Activated CD8-positive, alpha-beta T cell treated with anti-CD3 and anti-CD28 coated beads for 36 hours (primary cell): ENCODE measurements at places on chromosomes 1 and 21.

- DNase-seq = no peak
These were observed 5.7 kb upstream of the TRAF5 start for GRCh38 chr1:211320980-211321379.

DNA sequence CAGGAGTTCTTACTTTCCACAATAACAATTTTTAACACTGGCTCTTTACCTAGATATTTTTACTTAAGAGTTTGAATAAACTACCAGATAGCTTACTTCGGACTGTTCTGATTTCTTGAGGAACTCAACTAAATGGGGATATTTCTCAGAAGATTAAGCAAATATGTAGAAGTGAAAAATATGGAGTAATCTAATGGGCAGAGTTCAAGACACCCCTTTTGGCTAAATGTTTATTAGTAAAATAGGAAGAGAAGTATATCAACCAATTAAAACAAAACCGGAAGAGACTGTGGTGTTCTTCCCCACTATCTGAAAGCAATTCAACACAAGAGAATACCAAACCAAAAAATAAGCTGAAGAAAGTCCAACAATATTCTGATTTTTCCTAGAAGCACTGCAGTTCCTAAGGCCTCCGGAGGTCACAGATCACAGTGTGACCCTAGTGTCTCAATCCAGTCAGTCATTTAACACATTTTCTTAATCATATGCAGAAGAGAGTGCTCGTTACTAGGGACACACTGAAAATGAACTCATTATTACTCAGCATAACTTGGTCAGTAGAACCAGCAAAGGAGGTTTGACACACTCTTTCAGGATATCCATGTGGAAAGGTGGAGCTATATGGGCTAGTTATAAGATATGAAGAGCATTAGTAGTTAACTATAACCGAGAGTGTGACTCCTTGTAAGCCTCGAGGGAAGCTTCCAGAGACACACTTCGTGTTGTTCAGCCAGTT is 5.2 kb downstream of the SIPA1L2 start:
- DNase-seq = no peak

DNA sequence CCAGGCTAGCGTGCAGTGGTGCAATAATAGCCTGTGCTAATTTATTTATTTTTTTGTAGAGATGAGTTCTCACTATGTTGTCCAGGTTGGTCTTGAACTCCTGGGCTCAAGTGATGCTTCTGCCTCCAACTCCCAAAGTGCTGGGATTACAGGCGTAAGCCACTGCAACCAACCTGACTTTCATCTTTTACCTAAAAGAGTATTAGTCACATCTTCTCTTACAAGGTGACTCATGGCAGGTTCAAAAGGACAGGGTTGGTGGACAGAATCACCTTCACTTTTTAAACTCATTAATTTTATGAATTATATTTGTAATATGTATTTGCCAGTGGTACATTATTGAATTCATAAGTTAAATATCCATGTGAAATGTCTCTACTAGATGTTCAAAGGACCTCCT is 18.1 kb downstream of the JAM2 start:
- DNase-seq = no peak

GRCh38 chr1:185059950-185060571 is 14.7 kb downstream of the RNF2 start:
- DNase-seq = no peak

GRCh38 chr1:176177764-176178163 is 29.3 kb downstream of the COP1 start:
- no peak for DNase-seq

- DNase-seq = no peak
These were observed 74.4 kb downstream of the PTPRU start for GRCh38 chr1:29310616-29311180.

DNA sequence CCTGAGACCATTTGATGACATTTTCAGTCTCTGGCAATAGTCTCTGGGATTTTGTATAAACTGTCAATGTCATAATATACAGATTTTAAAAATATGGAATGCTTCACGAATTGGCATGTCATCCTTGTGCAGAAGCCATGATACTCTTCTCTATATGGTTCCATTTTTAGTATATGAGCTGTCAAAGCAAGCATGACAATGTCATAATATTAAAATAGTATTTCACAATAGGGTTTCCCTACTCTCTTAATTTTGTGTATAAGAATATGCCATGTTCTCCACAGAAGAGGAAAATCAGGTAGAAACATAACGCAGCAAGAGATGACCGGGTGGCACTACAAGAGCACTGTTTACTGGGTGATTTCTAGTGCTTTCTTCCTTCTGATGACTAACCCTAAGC is 8.3 kb upstream of the DIPK1A start:
- no peak for DNase-seq

DNA sequence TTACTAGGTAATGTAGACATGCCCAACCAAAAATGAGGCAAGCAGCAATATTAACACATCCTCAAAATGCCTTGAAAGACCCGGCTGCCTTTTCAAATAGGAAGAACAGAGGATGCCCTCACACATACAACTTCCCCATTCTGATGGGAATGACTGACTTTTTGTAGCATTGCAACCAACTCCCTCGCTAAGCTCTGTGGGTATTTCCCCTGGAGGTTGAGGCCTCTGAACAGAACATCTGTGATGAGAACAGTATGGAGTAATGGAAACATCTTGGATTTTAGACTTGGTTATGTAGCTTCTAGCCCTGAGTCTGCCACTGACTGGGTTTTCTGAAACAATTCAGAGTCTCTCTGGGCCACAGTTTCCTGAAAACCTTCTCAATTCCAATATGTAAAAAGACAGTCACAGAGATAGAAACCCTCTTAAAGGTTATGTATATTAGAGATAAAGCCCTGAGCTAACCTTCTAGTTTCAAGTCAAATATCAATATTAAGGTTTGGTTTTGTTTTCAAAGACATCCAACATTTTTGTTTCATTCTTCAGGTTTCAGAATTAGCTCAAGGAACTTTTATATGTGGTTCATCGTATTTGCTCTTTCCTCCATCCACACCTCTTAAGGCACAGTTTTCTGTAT is 311.5 kb downstream of the SETD4 start:
- DNase-seq = no peak

GRCh38 chr1:2121101-2121691 is 71.0 kb downstream of the PRKCZ start:
- DNase-seq = no peak
